ENCODE measurements at places on chromosomes 5 and 9.

- DNase-seq: no peak
Measured at GRCh38 chr5:113437111-113437510, 2.3 kb upstream of the TSSK1B start.

DNA sequence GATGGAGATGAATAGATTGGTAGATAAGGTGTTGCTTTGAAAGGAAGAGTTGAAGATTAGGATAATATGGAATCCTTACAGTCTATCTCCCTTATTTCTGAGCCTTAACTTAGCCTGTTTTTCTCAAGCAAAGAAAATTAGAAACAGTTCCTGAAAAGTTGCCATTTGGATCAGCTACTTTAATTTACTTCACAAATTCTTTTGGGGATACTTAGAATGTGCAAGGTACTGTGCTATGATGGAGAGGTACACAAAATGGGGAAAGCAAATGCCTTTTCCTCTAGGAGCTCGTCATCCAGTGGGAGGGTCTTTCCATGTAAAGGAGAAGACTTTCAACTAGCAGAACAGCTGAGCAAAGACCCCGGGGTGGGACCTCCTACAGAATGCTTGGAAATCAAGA, 51.1 kb upstream of the SMARCA2 start:
- no peak for DNase-seq

- DNase-seq: no peak
Measured at GRCh38 chr9:68643901-68644809, 60.9 kb upstream of the PIP5K1B start.

DNA sequence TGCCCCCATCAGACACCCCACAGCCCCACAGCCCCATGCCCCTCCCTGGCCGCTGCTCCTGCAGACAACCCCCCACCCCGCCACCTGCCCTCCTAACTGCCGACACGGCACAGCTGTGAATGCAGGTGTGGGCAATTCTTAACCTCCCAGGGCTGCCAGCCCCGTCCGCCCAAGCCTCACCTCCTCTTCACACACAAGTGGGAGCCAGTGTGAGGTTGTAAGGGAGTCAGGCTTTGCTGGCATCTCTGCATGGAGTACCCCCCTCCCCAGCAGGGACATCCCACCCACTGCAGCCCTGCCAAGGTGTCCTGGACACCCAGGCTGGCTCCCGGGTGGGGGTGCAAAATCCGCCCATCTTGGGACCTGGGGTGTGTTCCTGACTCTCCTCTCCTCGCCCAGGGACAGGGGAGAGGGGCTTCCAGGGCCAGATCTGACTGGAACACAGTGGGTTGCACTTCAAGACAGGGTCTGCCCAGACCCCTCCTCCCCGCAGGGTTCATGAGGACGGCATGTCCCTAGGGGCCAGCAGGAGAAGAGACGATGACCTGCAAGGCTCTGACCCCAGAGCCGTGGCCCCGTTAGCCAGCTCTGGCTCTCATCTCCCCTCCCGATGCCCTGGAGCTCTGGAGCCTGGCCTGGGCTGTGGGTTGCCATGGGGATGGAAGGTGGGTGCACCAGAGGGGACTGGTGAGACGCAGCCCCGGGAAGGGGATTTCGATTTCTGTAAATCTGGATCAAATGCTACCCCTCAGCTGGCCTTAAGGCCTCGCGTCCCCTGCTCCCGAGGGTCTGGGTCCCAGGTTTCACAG, 34.4 kb downstream of the SARDH start:
- no peak for DNase-seq

DNA sequence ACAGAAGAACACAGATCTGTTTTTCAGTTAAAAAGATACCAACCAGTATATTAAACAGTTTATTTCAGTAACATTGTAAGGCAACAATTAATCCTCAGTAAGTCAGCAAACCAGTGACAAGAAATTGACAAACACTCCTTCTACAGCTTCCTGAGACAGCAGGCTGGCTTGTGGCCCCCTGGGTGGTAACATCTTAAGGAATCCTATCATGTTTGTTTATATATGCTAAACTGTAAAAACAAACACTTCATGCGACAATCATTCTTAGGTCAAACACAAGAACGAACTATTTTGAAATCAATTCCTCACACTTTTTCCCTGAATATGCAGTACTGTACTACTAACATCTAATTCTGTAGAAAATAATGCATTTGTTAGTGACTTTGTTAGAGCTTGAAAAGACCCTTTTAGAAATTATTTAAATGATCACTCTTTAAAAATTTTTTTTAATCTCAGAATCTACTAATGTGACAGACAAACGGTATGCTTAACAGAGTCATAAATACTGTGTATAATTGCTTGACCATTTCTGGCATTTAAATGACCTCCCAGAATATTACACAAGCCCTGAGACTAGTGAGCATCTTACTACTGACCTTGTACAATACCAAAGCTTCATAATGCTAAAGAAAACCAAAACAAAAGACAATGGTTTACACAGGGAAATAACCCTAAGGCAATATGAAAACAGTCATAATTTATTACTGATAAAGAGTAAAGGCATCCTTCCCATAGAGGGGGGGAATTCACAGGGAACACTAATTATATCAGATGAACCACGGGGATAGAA, 48.2 kb downstream of the ERMP1 start:
- DNase-seq: peak; percentile 53

DNA sequence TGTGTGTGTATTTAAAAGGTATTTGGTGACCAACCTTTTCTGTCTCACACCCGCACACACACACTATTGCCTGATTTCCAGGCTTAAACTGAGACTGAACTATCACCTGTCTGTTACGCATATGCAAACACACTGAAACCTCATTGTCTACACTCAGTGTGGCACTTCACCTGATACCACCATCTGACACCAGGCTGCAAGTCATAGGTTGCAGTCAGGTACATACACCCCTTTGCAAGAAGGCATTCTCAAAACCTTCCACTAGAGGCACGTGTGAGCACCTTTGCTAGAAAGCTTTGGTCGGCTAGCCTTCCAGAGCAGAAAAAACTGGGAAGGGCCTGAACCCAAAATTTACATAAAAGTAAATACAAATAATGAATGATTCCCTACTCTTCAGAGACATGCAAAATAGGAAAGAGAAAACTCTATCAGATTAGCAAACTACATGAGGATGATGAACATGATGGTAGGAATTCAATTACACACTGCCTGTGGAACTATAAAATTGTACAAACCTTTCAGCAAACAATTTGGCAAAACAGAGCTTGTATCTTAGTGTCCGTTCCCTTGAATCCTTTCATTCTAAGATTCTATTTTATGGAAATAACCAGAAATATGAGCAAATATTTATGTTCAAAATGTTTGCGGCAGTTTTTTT, 5.9 kb upstream of the FOXD1 start:
- peak; percentile 71 for DNase-seq

DNA sequence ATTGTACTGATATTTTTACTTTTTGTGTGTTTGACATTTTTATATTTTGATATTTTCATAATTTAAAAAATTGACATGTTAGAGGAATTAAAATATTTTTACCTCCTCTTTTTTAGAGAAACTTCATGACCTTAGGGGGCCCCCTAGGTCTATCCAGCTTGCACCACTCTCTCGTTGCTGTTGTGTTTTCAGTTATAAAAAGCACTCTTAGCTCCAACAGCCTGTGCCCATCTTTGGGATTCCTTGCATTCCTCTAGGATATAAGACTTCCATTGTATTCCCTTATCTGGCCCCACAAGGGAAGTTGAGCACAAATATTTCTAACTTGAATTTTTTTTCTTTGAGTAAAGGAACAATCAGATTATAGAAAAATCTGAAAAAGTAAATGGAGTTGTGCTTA, 245.3 kb downstream of the SH3GL2 start:
- peak; percentile 7 for DNase-seq

GRCh38 chr9:128497824-128498610, 6.5 kb upstream of the GLE1 start:
- no peak for DNase-seq

- DNase-seq: no peak
Measured at GRCh38 chr5:133957591-133957990, 10.8 kb downstream of the C5orf15 start.

- DNase-seq: no peak
Measured at GRCh38 chr9:720239-720881, 121.1 kb upstream of the DMRT1 start.

DNA sequence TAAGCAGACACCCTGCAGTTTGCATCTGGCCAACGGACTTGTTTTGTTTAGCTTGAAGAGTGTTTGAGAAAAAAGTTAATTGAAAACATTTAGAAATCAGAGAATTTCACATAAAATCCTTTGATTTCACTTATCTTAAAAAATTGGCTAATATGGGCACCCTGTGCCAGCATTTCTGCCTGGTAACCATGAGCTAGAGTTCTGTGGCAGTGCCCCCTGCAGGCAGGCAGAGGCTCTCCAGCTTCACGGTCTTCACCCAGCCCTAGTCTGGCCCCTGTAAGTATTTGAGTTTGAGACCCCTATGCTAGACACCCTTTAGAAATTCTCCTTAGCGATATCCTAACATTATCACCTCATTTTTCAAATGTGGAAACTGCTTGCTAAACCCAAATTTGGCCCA, 18.8 kb upstream of the FANCC start:
- DNase-seq: no peak

GRCh38 chr5:128155776-128156175, 72.2 kb downstream of the SLC12A2 start:
- no peak for DNase-seq

DNA sequence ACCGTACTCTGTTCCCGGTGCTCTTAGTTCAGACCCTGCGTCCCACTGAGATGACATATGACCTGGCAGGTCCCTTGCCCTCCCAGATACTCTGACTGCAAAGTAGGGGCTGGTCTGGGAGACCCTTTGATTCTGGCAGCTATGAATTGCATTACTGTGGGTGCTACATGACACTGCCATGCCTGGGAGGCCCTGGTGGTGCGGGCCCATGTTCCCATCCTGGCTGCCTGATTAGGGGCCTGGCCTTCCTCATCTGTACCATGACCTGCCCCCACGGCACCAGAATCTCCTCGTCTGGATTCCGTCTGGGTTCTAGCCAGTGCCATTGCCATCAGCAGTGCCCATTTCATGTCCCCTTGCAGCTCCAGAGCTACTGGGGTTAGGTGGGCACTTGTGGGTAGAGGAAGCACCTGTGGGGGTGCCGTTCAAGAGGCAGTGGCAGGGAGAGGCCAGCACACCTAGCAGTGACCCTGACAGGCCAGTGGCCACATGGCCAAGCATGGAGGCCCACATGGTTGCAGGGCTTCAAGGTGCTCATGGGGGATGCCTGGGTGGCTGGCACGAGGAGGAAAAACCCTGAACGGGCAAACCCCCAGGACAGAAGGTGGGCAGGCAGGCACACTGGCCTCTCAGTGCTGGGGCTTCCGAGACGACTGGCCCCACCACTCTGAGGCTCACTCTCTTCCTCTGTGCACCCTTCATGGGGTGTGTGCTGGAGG, 69.7 kb downstream of the PHF2 start:
- no peak for DNase-seq

DNA sequence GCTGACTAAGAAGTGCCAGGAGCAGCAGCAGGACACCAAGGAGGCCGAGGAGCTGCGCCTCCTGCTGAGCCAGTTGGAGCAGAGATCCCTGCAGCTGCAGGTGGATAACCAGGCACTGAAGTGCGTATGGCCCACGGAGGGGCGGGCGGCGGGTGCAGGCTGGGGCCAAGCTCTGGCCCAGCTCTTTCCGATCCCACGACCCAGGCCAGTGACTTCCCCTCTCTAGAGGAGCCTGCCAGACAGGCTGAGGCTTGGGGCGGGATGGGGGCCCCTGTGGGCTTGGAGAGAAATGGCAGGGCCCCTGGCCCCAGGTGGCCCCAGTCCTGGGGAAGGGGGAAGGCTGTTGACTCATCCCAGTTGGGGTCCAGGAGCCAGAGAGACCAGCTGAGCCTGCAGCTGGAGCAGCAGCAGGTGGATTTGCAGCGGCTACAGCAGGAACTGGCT, 3.6 kb downstream of the PTRH1 start:
- no peak for DNase-seq

- DNase-seq: no peak
Measured at GRCh38 chr5:126741361-126741760, 35.6 kb upstream of the LMNB1 start.

GRCh38 chr9:107935931-107936330, 446.4 kb upstream of the KLF4 start:
- no peak for DNase-seq

DNA sequence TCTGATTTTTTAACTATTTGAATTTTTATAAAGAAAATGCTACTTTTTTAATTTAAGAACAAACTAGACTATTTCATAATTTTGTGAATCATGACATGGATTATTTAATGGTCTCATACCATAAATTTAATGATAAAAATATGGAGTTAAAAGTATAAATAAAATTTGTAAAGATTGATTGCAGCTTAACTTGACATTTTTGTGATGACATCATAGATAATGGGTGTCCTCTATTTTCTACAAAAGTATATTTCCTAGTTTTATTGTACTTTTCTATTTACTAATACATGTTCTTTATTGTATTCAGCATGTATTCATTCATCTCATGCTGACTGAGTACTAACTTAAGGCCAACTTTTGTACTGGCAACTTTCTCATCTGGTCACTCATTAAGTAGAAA, 1096.5 kb downstream of the NR2F1-AS1 start:
- DNase-seq: no peak

DNA sequence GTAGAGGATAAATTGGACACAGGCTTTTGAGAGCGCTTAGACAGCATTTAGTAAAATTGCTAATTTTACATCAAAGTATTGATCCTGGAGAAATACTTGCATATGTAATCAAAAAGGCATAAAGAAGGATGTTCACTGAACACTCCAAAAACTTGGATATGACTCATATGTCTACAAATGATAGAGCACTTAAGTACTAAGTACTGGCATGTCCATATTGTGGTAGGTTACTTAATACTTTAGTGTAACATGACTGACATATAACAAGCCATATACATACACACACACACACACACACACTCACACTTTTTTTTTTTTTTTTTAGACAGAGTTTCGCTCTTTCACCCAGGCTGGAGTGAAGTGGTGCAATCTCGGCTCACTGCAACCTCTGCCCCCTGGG, 361.9 kb downstream of the ARHGEF28 start:
- no peak for DNase-seq

DNA sequence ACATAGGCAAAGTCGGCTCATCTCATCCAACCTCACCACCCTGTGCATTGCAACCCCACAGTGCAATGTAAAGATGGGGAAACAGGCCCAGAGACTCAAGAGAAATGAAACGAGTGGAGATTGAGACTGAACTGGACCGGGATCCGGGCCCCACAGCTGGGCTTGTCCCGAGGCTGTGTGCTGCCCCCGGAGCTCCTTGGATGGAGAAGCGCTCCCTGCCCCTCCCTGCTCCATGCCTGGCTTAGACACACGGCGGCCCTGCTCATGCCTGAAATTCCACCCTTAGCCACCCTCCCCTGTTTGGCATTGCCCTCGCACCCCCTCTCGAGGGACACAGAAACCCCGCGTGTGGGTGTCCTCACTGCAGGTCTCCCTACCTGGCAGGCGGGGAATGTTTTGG, 27.2 kb upstream of the FCN1 start:
- DNase-seq: no peak

- DNase-seq: peak; percentile 91
Measured at GRCh38 chr9:128215491-128216409, 12.6 kb downstream of the DNM1 start.
